HTR-8/SVneo (cell line): ENCODE measurements at places on chromosomes 3 and 15.
A peak's percentile ranks its signal among the peaks of the same experiment; 100 is the strongest.

DNA sequence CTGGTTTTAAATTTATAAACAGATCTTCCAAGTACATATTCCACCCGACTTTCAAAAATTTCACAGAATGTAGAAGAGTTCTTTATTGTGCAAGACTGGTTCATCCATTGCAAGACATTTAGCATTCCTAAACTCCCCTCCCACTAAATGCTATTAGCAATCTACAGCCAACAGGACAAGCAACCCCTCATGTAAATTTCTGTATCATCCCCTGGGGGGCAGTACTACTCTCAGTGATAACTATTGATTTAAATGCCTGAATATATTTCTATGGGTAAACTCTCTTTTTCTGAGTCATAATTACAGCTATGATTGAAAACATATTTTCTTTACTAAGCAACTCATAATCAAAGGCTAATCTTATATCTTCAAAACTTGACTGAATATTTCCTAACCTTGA, 10.7 kb upstream of the SLC15A2 start:
- DNase-seq = peak; percentile 37

GRCh38 chr15:38072348-38073177, 138.1 kb downstream of the TMCO5A start:
- DNase-seq = peak; percentile 41

GRCh38 chr3:148513096-148513543, 184.6 kb upstream of the AGTR1 start:
- no peak for DNase-seq

DNA sequence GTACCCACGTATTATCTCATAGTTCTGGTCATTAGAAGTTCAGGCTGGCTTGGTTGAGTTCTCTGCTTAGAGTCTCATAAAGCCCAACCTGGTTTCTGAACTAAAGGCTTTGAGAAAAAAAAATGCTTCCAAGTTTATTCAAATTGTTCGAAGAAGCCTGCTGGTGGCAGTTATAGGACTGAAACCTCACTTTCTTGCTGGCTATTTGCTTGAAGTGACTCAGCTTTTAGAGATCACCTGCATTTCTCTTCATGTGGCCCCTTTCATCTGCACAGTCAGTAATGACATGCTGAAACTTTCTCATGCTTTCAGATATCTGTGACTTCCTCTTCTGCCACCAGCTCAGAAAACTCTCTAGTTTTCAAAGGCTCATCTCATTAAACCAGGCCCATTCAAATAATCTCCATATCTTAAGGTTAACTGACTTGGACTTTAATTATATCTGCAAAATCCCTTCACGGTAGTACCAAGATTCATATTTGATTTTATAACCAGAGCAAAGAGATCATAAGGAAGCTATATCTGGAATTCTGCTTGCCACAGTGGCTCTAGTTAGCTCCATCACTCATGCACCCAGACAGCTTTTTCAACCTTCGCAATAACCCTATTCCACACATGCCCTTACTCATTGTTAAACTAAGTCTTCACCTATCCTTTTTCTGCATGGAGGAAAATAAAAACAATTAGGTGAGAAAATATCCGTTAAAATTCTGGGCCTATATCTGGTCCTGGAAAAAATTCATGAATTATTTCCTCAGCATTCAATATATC, 433.8 kb upstream of the CBLB start:
- no peak for DNase-seq

- DNase-seq = no peak
Observed at GRCh38 chr3:134330883-134331810, 43.1 kb downstream of the AMOTL2 start.

DNA sequence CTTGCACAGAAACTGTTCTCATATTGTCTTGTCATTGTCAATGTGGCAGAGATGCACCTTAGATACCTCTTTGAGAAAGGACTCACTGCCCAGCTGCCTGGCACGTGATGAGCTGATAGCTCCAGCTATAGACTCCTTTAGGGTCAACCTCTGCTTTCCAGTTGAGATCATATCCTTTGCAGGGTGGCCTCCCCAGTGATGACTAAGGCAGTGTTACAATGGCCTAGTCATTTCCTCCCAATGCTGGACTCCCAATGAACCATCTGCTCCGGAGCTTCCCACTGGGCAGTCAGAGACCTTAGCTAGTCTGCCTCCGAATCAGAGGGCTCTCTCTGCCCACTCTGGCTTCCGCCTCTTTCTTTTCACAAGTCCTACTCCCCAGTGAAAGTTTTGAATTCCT, 79.5 kb downstream of the CHRD start:
- DNase-seq = no peak

GRCh38 chr3:45612918-45613602, 18.5 kb downstream of the LIMD1 start:
- no peak for DNase-seq

- DNase-seq = no peak
Observed at GRCh38 chr3:47128137-47128536, 35.8 kb downstream of the SETD2 start.

- no peak for DNase-seq
Observed at GRCh38 chr3:127538569-127538968, 52.0 kb downstream of the TPRA1 start.

DNA sequence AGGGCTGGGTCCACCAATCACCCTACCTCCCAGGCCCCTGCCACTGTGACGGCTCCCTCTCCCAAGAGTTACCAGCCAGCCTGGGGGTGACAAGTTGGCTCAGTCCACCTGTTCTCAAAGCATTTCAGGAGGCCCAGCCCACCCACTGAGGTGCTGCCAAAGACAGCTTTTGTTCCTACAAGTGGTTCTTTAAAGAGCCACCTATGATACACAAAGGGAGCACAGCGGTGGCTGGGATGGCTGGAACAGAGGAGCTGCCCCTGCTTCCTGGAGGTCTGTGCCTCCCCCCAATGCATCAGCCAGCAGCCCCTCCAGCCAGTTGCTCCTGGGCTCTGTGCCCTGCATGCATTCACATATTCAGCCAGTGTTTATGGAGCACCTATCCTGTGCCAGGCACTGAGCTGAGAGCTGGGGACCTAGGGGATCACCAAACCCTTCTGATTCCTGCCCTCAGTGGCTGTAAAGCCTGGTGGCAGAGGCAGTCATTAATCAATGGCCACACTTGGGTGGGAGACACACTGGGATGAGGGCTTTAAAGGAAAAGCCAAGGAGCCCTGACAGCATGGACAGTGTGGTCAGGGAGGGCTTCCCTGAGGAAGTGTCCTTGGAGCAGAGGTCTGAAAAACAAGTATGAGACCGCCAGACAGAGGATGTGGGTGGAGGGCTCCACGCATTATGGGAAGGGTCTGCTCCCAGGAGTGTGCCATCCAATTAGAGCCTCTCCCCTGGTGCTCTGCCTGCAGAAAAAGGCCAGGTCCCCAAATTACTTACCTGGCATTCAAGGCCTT, 107.1 kb upstream of the LINGO1 start:
- no peak for DNase-seq

DNA sequence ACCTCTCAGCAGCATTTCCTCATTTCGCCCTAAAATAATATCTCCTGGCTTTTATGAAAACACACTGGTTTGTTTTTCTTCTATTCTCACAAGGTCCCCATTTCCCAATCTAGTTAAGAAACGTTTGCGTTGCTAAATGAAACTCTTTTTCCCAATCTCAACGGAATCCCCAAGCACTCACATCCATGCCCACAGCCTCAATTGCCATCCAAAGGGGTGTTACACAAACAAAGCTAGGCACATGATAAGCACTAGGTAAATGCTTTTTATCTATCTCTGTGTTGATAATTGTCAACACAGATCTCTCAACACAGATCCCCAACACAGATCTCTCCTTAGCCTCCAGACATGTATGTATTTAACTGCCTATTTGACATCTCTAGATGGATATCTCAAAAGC, 35.2 kb upstream of the TF start:
- DNase-seq = no peak

GRCh38 chr3:11238060-11238459, 34.1 kb upstream of the ATG7 start:
- DNase-seq = peak; percentile 59

DNA sequence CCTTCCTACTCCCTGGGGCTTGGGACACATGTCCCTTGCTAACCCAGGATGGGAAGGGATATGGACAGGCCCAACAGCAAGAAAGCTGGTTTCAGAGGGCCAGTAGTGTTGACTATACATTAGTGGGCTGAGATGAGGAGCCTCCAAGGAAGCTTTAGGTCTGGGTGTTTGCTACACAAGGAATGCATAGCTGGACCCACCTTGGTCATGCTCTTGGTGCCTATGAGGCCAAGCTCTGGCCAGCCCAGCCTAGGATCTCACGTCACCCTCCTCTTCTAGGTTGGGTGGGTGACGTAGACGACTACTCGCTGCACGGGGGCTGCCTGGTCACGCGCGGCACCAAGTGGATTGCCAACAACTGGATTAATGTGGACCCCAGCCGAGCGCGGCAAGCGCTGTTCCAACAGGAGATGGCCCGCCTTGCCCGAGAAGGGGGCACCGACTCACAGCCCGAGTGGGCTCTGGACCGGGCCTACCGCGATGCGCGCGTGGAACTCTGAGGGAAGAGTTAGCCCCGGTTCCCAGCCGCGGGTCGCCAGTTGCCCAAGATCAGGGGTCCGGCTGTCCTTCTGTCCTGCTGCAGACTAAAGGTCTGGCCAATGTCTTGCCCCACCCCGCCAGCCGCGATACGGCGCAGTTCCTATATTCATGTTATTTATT, 653 bp upstream of the WDR6 start:
- no peak for DNase-seq

GRCh38 chr3:17422636-17423035, 319.8 kb downstream of the TBC1D5 start:
- DNase-seq = no peak

- no peak for DNase-seq
Observed at GRCh38 chr3:17741621-17742101, 770 bp downstream of the TBC1D5 start.

GRCh38 chr3:31022716-31023115, 128.3 kb upstream of the GADL1 start:
- no peak for DNase-seq

GRCh38 chr15:45604326-45604725, 17.1 kb downstream of the BLOC1S6 start:
- DNase-seq = no peak

- DNase-seq = no peak
Observed at GRCh38 chr3:106719077-106719476, 658.2 kb upstream of the CCDC54 start.

DNA sequence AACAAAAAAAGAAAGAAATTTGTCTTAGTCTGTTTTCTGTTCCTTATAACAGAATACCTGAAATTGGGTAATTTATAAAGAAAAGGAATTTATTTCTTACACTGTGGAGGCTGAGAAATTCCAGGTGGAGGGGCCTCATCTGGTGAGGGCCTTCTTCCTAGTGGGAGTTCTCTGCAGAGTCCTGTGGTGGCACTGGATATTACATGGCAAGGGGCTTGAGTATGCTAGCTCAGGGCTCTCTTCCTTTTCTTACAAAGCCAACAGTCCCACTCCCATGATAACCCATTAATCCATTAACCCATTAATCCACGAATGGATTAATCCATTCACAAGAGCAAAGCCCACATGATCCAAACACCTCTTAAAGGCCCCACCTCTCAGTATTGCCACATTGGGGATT, 2.9 kb upstream of the SATB1 start:
- no peak for DNase-seq

GRCh38 chr15:33860754-33861153, 107.5 kb upstream of the CHRM5 start:
- peak; percentile 38 for DNase-seq

- no peak for DNase-seq
Observed at GRCh38 chr15:74318376-74319137, 48.9 kb downstream of the CYP11A1 start.

GRCh38 chr15:36294359-36294758, 285.1 kb upstream of the CDIN1 start:
- no peak for DNase-seq

DNA sequence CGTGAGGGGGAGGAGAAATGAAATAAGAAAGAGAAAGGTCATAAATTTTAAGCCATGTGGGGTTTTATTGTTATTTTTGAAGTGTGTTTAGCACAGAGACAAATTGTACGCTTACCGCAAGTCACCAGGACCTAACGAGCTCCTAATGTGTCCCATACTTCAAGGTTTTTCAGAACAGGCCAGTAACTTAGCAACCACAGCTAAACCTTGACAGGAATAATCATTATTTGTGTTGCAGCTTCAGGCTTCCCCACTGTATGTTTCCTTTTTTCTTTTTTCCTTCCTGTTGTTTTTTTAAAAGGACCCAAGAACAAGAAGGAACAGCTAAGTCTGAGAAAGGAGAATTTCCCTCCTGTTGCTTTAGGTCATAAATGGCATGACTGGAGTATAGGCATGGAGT, 160.8 kb downstream of the TUSC7 start:
- no peak for DNase-seq

DNA sequence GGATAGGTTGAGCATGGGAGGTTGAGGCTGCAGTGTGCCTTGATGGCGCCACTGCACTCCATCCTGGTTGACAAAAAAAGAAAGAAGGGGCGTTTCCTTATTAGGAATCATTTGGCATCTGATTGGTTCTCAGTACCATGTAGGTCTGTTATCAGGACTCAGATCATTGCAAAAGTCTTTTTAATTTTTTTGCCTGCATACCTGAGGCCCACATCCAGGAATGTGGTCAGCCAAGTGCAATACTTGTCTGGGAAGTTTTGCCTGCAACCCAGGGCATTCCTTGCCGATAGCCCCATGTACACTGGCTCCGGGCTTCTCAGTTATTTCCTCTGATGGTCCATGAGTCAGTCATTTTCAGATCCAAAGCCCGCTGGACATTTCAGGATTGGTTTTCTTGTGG, 50.1 kb upstream of the CRTC3 start:
- DNase-seq = no peak

- no peak for DNase-seq
Observed at GRCh38 chr3:193910886-193911738, 224.8 kb upstream of the HES1 start.

GRCh38 chr3:18428991-18429745, 4.0 kb upstream of the SATB1 start:
- DNase-seq = no peak

DNA sequence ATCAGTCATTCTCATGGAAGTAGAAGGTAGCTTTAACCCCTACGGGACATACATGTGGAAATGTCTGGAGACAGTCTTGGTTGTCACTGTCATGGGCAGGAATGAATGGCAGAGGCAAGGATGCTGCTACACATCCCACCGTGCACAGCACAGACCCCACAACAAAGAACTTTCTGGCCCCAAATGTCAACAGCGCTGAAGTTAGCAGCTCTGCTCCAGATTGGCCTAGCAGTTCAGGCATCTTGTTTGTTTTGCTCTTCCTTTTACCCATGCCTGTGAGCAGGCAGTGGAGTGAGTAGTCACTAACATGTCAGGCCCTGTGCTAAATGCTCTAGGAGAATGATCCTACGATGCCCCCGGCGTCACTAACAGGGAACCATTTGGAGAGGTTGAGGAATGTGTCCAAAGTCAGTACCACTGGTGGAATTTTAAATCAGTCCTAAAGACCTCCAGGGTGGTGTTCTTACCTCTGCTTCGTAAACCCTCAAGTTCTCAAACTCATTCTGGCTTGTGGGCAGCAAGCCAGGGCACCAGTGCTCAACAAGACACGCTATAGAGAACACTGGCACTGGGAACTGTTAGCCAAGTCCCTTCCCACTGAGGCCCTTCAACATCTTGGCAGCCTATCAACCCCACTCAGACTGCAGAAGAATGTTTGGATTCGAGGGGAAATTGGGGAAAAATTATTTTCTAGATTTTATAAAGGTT, 142.2 kb downstream of the FOXP1 start:
- DNase-seq = no peak

- no peak for DNase-seq
Observed at GRCh38 chr3:102078854-102079808, 229.8 kb downstream of the NFKBIZ start.

- DNase-seq = no peak
Observed at GRCh38 chr3:156425651-156426050, 129.3 kb downstream of the SSR3 start.

GRCh38 chr3:64059484-64060175, 36.3 kb upstream of the PSMD6 start:
- DNase-seq = no peak
